ENCODE measurements at places on chromosomes 7 and 10. TPM values are rescaled to one million over a fixed set of nuclear protein-coding genes. Genes with fewer than 3 reads are reported as not detected.

GRCh38 chr10:35127289-35127891 is 744 bp downstream of the CREM start:
- DNase-seq, result peak; percentile 77
- peak overlapping the region; percentile 97 for H3K27ac ChIP-seq
- H3K36me3 ChIP-seq, result peaks cover 3% of the 10 kb centered on the region
- peak overlapping the region; percentile 96 for H3K4me3 ChIP-seq
- no peaks in the 10 kb centered on the region for H3K27me3 ChIP-seq
- H3K4me1 ChIP-seq, result peaks cover 77% of the 10 kb centered on the region

GRCh38 chr10:59753267-59753666 is at the start of gene MRLN:
Gene MRLN (minus strand): TSS chr10:59753455.
- no peak within 1 kb of the TSS for H3K4me3 ChIP-seq
- no peaks in the 10 kb centered on the region for H3K4me1 ChIP-seq
- DNase-seq, result no peak

GRCh38 chr7:2165239-2165609 is 67.5 kb downstream of the MAD1L1 start:
- no peak overlapping the region for H3K4me3 ChIP-seq
- no peak overlapping the region for H3K27ac ChIP-seq
- H3K36me3 ChIP-seq, result no peaks in the 10 kb centered on the region
- H3K4me1 ChIP-seq, result peaks cover 4% of the 10 kb centered on the region

GRCh38 chr10:83089335-83089734 is 1050.0 kb upstream of the GHITM start:
- no peak for DNase-seq
- no peak overlapping the region for H3K27ac ChIP-seq
- no peak overlapping the region for H3K4me3 ChIP-seq
- no peaks in the 10 kb centered on the region for H3K36me3 ChIP-seq
- H3K4me1 ChIP-seq, result no peaks in the 10 kb centered on the region

DNA sequence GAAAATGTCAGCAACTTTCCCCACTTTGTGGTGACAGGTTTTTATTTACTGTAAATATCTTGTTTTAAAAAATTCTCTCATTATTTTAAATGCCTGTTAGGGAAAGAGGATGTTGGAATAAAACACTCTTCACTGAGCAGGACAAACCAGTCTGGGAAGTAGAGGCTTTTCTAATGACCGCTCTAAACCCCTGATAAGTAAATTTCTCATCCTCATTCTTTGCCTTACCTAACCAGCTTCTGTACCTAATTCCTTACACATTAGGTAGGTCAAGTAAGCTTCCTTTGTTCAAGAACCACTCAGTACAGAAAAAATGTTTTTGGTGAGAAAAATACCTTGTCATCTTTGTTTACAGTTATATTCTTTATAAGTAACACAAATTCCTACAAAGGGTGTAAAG is 143.6 kb downstream of the GPR85 start:
- peaks cover 25% of the 10 kb centered on the region for H3K4me1 ChIP-seq
- no peaks in the 10 kb centered on the region for H3K36me3 ChIP-seq
- no peak overlapping the region for H3K4me3 ChIP-seq
- H3K27ac ChIP-seq, result no peak overlapping the region

The ZNF853 gene
- 4.0 TPM for total RNA-seq

The CRYGN gene
- total RNA-seq, result 0.53 TPM
